Activated CD8-positive, alpha-beta memory T cell treated with anti-CD3 and anti-CD28 coated beads for 1 hour (primary cell): ENCODE measurements at places on chromosomes 7 and 10.

DNA sequence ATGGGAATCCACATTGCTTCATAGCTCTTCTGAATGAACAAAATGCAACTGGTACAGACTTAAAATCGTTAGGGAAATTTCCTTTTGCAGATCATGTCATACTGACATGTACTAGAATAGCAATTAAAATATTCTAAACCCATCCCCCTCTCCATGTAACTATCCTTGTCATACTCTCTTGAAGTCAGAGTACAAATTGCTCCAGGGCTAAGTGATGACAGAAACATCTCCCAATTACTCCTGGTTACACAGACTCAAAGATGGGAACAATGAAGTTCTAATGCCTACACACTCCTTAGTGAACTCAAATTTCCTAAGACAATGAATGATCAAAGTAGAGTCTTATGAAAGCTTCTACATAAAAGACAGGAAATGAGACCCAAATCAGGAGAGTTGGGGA lies 87.2 kb downstream of the PDE1C start:
- no peak for DNase-seq

DNA sequence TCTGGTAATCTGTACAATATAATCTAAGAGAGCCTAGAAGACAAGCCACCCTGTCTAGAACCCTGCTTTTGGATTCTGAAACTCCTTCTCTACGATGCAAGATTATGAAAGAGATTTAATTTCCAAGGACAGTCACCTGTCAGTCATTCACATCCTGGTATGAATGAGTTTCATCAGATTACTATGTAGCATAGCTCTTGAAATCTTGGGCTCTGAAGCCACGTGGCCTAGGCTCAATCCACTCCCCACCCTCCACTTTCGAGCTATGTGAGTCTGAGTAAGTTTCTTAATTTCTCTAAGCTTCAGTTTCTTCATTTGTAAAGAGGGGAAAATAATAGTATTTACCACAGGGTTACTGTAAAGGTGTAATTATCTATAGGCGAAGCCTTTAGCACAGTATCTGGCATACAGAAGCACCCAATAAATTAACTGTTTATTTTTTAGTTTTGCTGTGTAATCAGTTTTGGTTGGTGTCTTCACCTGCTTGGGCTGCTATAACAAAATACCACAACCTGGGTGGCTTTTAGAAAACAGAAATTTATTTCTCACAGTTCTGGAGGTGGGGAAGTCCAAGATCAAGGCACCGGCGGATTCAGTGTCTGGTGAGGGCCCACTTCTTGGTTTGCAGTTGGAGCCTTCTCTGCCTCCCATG lies 71.3 kb downstream of the MYOF start:
- DNase-seq: no peak

DNA sequence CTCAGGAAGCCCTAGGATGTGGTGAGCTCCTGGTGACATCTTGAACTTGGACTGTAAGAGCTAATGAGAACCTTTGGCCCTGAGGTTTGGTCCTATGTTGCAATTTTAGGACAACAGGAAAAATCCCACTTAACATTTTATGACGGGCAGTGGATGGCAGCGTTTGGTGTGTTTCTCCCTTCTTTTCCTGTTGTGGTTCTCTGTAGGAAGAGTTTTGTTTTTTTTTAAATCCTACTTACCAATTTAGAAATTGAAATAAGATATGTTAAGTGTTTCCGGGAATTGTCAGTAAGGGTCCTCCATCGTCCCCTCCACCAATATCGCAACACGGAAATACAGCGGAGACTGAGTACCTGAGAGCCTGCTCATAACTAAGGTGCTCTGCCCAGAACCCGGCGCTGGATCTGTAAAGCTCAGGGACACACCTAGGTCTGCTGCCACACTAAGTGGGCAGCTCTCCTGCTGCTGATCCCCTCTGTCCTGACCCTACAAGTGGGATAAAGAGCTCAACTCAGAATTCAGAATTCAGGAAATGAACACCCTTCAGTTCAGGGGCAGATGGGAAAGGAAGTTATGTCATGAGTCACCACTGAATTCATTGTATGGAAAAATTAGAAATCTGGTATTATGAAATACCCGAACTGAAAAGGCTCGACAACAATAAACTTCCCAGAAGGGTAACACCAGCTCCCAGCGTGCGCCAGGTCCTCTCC lies 9.1 kb upstream of the PROSER2 start:
- DNase-seq: no peak

DNA sequence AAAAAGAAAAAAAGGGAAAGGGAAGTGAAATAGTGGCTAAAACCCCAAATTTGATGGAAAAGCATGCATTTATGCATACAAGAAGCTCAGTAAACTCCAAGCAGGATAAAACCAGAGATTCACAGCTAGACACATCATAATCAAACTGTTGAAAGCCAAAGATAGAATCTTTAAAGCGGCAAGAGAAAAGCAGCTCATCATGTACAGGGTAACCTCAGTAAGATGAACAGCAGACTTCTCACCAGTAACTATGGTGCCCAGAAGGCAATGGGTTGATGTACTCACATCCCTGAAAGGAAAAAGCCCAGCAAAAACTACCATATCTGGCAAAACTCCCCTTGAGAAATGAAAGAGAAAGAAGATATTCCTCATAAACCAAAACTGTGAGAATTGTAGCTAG lies 60.4 kb downstream of the TPST1 start:
- DNase-seq: no peak

GRCh38 chr10:34959321-34959720 lies 130.8 kb downstream of the CUL2 start:
- DNase-seq: no peak

GRCh38 chr10:103638948-103639347 lies 145.4 kb downstream of the NEURL1 start:
- no peak for DNase-seq

DNA sequence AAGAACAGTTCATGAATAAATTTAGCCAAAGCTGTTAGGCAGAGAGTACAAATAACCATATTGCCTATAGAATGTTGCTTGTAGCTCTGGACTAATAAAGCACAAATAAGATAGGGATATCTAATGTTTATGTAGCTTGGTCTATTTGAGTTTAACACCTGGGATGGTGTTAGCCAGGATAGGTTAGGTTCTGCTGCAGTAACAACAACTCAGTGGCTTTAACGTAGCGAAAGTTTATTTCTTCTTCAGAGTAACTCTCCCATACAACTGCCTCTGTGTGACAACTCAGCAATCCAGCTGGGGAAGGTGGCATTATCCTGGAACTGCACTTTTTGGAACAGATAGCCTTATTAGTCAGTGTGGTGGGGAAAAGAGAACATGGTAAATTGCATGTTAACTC lies 52.2 kb upstream of the STEAP4 start:
- no peak for DNase-seq

GRCh38 chr10:66795866-66796265 lies 130.0 kb upstream of the LRRTM3 start:
- no peak for DNase-seq

GRCh38 chr7:106112972-106113421 lies 885 bp upstream of the SYPL1 start:
- DNase-seq: no peak

DNA sequence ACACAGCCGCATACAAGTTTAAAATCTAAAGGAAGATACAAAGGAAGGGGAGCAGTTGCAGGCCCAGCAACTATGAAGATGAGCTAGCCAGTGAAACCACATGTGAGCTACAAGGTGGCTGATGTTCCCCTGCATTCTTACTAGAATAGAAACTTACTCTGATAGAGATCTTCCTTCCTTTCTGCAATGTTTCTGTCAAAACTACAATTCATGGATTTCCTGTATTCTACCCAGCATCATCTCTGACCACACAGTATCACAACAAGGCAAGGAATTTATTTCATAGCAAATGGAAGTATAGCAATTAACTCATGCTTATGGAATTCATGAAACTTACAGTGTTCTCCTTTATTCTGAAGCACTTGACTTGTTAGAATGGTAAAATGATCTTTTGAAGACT lies 68.7 kb upstream of the AASS start:
- DNase-seq: no peak

DNA sequence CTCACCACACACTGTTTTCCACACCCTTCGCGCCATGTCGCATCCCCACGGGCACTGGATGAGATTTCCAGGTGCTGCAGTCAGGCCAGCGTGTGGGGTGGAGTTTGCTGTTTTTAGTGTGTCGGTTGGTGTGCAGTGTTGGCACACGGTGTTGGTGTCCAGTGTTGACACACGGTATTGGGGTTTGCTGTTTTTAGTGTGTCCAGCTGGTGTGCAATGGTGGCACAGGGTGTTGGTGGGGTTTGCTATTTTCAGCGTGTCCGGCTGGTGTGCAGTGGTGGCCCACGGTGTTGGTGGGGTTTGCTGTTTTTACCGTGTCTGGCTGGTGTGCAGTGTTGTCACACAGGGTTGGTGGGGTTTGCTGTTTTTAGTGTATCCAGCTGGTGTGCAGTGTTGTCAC lies 20.1 kb upstream of the PRKAR1B start:
- DNase-seq: no peak

DNA sequence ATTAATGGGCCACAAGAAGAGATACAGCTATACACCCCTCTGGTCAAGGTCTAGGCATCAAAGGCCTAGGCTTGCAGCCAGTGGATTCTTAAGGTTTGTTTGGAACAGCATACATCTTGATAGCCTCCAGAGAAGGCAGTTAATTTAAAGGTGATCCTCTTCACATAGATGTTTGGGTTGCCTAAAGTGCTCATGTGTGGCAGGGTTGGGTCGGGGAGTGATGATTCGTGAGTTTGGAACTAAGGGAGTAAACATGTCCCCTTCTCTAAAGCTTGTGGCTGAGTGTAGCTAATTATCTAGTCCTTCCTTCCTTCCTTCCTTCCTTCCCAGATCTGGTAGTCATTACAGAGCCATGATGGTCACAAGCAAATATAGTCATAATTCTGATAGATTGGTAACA lies 12.4 kb downstream of the PCLO start:
- DNase-seq: no peak

DNA sequence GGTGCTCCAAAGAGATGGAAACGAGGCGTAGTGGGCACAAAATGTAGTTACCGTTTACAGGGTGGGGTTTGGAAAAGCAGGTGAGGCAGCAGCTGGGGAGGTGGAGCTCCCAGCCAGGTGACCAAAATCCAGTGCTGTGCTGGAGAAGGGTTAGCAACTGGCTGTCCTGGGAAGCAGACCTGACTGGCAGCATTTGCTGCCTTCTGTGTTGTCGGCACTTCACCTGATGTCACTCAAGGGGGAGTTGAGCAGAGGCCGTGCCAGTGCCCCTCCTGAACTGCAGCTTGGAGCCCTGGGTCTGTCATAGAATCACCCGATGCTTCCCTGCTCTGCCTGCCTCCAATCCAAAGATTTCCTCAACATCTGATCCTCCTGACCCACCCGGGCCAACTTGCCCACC lies 12.8 kb downstream of the GCK start:
- DNase-seq: no peak

GRCh38 chr7:131346885-131347592 lies 19.4 kb downstream of the MKLN1 start:
- DNase-seq: no peak

GRCh38 chr10:8978100-8978499 lies 923.6 kb downstream of the GATA3 start:
- no peak for DNase-seq

- no peak for DNase-seq
These were observed 42.2 kb upstream of the PDGFA start for GRCh38 chr7:561631-562373.

GRCh38 chr10:80110986-80111385 lies 21.5 kb upstream of the PLAC9 start:
- DNase-seq: no peak

DNA sequence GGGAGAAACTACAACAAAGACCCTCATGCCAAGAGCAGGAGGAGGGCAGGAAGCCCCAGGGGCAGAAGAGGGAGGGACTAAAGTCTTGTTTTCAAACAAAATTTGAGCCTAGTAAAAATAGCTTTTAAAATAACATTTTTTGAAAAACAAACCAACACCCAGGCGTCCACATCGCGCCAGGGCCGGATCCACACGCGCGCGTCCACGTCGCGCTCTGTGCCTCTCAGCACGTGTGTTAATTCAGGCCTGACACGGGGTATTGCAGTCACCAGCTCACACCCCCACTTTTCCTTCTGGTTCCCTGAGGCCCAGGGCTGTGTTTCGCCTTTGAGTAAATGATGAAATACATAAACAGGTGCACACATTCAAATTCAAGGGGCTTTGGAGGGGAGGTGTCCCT lies 196.2 kb downstream of the TCERG1L start:
- DNase-seq: no peak

DNA sequence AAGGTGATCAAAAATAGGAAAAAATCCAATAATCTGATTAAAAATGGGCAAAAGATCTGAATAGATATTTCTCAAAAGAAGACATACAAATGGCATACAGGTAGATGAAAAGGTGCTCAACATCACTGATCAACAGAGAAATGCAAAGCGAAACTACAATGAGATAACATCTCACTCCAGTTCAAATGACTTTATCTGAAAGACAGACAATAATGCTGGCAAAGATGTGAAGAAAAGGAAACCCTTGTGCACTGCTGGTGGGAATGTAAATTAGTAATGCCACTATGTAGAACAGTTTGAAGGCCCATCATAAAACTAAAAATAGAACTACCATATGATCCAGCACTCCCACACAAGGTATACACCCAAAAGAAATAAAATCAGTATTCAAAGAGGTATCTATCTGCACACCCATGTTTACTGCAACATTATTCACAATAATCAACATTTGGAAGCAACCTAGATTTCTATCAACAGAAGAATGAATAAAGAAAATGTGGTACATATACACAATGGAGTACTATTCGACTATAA lies 85.0 kb downstream of the LRRN3 start:
- DNase-seq: no peak

DNA sequence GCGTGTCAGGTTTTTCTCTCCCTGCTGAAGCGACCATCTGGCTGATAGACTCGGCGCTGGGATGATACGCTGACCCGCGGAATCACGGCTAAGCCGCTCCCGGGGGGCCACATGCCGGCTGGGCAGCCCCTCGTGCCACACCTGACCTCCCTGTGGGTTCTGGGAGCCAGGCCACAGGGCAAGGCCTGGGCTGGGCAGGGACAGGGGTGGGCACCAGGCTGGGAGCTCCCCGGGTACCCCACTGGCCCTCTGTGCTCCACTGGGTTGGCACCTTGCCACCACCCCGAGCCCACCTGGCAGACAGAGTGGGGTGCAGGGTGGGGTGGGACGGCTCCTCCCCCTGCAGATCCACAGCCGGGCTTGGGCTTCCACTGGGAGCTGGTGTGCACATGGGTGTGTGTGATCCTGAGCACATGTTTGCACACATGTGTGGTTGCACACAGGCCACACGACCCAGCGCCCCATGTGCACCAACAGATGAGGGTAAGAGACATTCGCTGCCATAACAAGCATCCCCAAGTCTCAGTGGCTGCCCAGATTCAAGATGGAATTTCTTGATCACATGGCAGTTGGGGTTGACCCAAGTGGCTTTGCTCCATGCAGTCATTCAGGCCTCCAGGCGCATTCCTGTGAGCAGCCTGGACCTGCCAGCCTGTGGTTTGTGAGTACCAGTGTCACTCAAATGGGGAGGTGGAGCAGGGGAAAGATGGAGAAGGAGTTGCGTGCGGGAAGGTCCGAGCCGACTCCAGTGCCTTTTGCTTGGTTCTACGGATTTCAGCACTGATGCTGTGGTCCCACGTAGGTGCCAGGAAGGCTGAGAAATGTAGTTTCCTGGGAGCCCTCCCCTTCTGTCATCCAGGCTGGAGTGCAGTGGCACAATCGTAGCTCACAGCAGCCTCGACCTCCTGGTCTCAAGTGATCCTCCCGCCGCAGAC lies 79.7 kb downstream of the UNCX start:
- no peak for DNase-seq
